Ovary (tissue), 10 donors: ENCODE measurements at places on chromosomes 12 and 14. TPM values are rescaled to one million over a fixed set of nuclear protein-coding genes. Genes with fewer than 3 reads are reported as not detected.

DNA sequence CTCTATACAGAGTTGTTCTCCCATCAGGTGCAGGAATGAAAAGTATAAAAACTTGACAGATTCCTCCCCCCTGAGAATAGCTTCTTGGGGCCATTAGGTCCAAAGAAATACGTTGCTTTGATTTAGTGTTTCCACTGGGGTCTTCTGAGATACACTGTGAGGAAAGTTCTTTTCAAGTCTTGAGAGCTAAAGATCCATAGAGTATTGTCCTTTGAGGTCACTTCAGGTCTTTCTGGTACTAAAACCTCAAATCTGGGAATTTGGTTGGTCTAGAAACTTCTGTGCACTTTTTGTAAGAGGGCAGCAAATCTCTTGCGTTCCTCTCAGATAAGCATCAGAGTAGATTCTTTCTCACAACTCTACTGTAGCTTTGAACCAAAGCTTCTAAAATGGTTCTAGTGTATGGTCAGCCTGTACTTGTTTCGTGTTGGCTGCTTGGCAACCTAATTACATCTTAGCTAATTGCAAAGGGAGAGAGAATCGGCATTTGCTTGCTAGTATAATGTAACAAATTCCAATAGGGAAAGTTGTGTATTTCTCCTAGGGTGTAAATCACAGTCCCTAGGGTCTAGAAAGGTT, 10.0 kb downstream of the SRSF5 start:
- DNase-seq: no peak

RPL10L gene
- not detected for total RNA-seq

DNA sequence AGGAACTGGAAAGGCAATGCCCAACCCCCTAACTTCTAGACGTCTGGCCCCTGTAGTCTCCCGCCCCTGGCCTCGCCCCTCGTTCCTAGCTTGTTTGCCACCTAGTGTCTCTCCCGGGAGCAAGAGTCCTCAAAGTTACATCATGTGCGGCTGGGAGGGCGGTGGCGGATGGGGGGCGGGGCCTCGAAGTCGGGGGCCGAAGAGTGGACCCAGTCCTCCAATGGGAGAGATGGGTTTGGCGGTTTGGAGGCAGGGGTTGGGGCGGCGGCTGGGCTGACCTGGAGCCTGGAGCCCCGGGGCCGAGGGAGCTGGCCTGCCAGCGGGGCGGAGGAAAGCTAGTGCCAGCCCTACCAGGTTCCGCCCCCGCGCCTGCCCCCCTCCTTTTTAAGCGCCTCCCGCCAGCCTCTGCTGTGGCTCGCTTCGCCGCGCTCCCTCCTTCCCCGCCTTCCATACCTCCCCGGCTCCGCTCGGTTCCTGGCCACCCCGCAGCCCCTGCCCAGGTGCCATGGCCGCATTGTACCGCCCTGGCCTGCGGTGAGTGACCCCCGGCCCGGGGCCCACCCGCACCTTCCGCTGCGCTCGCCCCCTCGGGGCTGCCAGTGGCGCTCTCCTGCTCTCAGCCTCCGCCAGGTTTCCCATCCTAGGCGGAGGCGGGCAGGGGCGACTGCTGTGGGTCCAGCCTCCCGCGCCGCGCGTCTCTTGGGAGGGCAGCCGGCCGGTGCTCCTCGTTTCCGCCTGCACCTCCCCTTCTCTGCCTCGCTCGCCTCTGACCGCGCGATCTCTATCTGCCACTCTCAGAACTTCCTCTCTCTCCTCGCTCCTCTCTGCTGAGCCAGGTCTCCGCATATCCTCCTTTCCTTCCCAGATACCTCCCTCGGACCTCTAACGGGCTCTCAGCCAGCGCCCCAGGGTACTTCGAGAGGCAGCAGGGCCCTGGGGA, at the start of gene PCK2:
PCK2 (plus strand) TSS at position 411 of the 940 bp plus-strand sequence; CDS start at position 506, 95 bp downstream.
- peak; percentile 81 for DNase-seq

- DNase-seq: no peak
These were observed 1.7 kb downstream of the TUBA1B start for GRCh38 chr12:49129332-49130150.

DNA sequence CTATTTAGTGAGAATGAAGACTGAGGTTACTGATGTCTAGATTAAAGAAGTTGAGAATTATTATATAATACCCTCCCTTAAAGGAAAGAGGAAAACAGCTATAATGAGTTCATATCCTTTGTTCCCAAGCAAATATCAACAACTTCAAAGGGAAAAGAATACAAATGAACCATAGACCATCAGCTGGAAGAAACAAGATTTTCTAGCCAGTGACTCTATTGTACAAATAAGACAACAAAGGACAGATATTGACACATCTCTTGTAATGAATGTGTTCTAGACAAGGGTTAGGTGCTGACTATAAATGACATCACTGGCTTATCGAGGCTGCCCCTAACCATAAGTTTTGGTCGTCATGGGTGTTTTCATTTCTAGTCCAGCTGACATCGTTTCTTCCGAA, 48.2 kb downstream of the SLC38A4 start:
- DNase-seq: no peak

- DNase-seq: no peak
These were observed 20.5 kb downstream of the BRAP start for GRCh38 chr12:111664961-111665865.

DNA sequence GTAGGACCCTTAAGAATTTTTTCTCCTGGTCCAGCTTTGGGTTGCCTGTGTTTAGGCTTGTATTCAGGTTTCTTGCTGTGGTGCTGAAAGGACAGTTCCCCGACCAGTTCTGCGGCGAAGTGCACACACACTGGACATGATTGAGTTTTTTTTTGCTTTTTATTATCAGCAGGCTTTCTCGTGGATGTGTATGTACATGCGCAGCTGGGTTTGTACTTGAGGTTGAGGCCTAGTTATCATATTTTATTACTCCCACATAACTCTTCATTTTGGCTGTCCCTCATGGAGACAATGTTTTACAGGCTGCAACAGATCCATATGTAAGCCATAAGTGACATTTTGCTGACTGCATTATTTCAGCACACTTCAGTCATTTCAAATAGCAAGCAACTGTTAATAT, 2.5 kb downstream of the SCN8A start:
- no peak for DNase-seq

DNA sequence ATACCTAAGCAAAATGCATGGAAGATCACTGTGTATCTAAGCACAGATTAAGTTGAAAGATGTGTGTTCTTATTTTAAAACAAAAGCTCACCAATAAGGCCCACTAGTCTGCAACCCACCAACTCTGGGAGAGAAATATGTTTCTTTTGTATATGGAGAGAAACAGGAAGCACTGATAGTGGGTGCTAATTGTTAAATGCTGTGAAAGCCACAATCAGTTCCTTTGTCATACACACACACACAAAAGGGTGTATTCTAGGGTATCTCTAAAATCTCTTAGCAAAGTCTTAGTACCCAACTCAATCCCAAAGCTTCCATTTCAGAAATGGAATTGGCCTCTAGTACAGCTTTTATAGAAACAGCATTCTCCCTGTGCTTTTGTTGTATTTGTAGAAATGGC, 272.7 kb upstream of the FLRT2 start:
- no peak for DNase-seq

DNA sequence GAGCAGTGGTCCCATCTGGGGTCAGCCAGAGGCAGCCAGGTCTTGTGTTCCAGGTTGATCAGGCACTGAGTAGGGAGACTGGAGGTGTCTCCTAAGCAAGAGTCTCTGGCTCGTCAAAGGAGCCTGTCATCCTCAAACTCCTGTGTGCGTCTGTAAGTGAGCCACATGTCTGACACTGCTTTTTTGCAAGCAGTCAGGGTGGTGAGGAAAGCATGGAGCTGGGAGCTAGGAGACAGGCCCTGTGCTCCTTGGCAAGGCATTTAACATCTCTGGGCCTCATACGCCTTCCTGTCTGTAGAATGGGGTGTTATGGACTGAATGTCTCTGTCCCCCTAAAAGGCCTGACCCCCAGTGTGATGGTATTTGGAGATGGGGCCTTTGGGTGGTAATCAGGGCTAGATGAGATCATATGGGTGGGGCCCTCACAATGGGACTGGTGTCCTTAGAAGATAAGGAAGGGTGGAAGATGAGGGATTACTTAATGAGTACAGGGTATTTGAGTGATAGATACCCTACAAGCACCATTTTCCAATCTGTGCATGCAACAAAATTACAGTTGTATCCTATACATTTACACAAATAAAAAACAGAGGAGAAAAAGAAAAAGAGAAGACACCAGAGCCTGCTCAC, 53.0 kb downstream of the ARL6IP4 start:
- DNase-seq: no peak

- DNase-seq: no peak
These were observed 59.1 kb downstream of the TMEM132D start for GRCh38 chr12:129844662-129845220.

GLT8D2 gene
- total RNA-seq: 37.0 TPM

DNA sequence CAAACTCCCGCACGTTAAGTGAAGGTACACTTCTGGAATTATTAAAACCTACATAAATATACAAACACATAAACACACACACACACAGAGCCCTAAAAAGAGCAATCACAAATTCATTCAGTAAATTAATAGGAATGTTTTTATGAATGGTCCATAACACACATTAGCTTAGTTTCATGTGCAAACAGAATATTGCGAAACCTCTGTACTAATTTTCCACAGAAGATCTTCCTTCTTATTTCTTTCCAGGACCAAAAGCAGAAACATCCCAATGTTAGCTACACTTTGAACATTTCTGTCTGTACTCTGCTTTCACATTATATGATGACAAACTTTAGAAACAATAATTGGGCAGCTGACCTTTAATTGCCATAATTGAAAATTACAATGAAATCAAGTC, 101.6 kb downstream of the SOX5 start:
- DNase-seq: no peak

DNA sequence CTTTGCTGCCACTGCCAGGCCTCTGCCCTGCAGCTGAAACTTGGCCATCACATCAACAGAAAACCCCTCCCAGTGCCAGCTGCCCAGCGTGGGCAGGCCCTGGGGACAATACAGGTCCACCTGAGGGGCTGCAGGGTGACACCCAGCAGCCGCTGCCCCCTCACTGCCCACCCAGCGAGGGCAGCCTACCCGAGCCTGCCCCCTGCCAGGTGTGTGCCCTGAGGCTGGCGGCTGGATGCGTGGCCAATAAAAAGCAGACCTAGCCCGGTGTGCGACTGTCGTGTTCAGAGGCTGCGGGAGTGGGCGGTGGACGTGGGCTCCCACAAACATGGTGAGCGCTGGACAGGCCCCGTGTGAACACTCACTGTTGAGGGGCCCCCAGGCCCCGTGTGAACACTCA, 4.7 kb upstream of the ADSS1 start:
- no peak for DNase-seq

DNA sequence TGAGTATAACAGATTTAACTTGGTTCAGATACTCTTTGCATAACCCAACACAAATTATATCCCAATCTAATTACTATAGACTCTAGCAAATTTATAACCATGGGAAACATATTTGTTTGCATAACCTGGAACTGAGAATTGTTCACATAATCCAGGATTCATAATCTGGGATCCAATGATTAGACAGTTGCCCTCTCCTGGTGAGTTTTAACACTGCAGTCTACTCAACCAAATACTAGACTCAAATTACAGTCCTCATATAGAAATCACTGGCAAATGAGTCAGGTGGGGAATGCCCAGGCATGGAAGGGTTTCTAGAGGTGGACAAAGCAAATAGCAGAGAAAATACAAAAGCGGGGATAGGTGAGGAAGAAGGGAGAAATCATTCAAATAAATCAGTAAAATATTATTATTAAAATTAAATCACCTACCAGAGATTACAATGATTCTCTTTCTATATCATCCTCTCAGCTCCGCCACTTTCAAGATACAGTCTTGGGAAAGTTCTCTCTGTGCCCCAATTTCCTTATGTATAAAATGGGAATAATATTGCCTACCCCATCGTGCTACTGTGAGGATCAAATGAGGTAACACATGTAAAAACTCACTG, 9.4 kb downstream of the GCH1 start:
- no peak for DNase-seq

BORCS5 gene
- total RNA-seq: 11.8 TPM

GRCh38 chr12:56596815-56597214, 33.3 kb downstream of the BAZ2A start:
- no peak for DNase-seq

SLC25A47 gene
- not detected for total RNA-seq

CCDC184 gene
- 16.6 TPM for total RNA-seq

- no peak for DNase-seq
These were observed 1.1 kb downstream of the ATXN3 start for GRCh38 chr14:92105073-92105892.

DNA sequence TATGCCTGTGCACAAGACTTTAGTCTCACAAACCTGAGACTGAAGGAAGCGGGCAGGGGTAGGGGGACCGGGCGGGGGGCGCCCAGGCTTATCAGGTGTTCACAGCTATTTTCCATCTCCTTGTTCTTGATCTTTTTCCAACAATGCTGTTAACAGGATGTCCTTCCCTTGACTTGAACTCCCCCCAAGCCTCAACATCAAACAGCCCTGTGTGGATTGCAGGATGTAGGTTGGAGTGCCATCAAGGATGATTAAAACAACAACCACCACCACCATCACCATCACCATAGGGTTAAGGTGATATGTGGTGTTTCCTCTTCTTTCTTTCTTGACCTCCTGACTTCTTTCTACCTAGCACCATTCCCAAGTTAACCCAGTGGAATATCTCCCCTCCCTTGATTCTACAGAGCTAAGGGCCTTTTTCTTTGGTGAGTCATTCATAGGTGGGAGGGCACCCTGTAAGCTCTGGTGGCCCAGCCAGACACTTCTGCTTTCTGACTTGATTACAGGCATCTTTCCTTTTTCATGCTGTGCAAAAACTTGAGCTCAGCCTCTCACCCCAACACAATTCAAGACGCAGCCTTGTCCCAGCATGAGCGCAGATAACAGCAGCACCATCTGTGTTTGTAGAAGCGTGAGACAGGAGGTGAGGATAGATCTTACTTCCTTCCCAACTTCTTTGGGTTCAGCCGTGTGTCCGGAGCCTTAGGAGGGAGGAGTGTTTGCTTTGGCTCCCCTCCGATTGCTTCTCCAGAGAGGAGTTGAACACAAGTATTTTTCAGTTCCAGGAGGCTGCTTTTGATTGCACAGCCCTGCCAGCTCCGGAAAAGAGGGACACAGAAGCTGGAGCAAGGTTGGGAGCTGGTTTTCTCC, 26.8 kb downstream of the FLVCR2 start:
- no peak for DNase-seq

GRCh38 chr12:52184813-52185212, 7.0 kb downstream of the KRT80 start:
- no peak for DNase-seq

GRCh38 chr14:20427231-20428009, 8.5 kb downstream of the KLHL33 start:
- DNase-seq: no peak

BATF gene
- total RNA-seq: 0.56 TPM

LHX5 gene
- total RNA-seq: not detected
